ENCODE measurements at places on chromosomes 3 and 15. TPM values are rescaled to one million over a fixed set of nuclear protein-coding genes. Genes with fewer than 3 reads are reported as not detected.

DNA sequence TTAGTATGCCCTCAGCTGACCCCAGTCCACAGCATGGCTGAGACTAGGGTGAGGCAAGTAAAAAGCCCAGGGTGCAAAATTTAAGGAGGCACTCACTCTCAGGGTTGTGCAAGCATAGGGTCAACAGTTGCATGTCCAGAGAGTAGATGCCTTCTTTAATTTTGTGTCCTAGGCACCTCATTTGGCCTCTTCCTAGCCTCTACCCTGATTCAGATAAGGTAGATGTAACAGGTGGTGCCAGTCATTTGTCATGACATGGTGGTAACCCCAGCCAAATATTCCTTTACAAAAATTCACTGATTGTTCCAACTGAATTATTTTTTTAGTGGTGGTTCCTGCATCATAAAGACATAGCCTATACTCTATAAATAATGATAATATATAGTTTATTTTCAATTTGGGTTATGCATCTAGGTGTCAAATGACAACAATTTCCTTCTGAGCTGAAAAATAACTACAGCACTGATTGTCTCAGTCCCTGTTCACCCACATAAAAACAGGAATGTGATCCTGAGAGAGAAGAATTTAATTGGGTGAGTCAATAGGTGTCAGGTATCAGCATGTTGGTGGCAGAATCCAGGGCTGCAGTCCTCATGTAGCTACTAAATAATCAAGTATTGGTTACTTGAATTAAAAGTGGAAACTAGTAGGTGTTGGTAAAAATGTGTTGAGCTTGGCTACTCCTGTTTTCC, 44.2 kb upstream of the TIPARP start:
- no peak overlapping the region for H3K27ac ChIP-seq
- DNase-seq = no peak
- H3K4me3 ChIP-seq = no peak overlapping the region
- H3K4me1 ChIP-seq = no peaks in the 10 kb centered on the region
- no peaks in the 10 kb centered on the region for H3K27me3 ChIP-seq

- no peaks in the 10 kb centered on the region for H3K27me3 ChIP-seq
- no peaks in the 10 kb centered on the region for H3K36me3 ChIP-seq
- no peak for DNase-seq
- no peak overlapping the region for H3K27ac ChIP-seq
These were observed 452.1 kb upstream of the RASGRP1 start for GRCh38 chr15:39016706-39017105.

SYNPR gene
- total RNA-seq = not detected

GRCh38 chr15:101425787-101426365, 63.6 kb downstream of the PCSK6 start:
- no peaks in the 10 kb centered on the region for H3K4me1 ChIP-seq
- H3K36me3 ChIP-seq = no peaks in the 10 kb centered on the region
- DNase-seq = no peak
- no peak overlapping the region for H3K27ac ChIP-seq
- H3K27me3 ChIP-seq = no peaks in the 10 kb centered on the region

GRCh38 chr3:197464794-197465193, 91.0 kb downstream of the BDH1 start:
- DNase-seq = no peak
- no peaks in the 10 kb centered on the region for H3K27me3 ChIP-seq
- H3K4me3 ChIP-seq = no peak overlapping the region
- no peaks in the 10 kb centered on the region for H3K36me3 ChIP-seq

PDE12 gene
- total RNA-seq = 18.3 TPM

DNA sequence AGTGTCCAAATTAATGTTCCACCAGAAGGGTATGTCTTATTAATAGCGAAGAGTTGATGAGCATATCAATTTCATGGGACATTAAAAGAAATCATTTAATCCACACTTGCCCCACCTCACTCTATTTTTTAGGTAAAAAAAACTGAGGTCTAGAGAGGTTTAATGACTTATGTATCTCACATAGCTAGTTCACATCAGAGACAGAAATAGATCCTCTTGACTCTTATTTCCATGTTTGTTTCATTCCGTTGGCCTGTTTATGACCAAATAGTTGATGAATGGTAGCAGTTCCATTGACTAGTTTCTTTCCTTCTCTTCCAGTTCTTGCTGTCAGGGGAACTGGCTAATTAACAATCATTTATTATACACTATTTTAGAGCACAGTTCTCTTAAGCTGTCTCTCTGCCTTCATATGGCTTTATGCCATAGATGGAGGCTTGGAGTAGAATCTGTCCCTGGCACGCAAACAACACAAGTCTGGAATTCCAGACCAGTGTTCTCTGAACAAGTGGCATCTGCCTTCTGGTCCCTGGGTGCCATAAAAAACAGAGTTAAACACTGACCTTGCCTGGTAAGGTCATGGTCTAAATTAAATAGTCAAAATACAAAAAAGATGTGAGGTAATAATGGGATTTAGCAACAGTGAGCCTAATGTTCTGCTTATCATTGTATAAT, 220.0 kb upstream of the CGNL1 start:
- H3K27ac ChIP-seq = no peak overlapping the region
- H3K4me1 ChIP-seq = no peaks in the 10 kb centered on the region
- H3K4me3 ChIP-seq = no peak overlapping the region
- H3K36me3 ChIP-seq = no peaks in the 10 kb centered on the region
- no peak for DNase-seq

- no peak for DNase-seq
- peaks cover 65% of the 10 kb centered on the region for H3K4me1 ChIP-seq
- H3K27me3 ChIP-seq = no peaks in the 10 kb centered on the region
These were observed 60.6 kb upstream of the RYK start for GRCh38 chr3:134311265-134311664.

ABHD17C gene
- 96.0 TPM for total RNA-seq

DNA sequence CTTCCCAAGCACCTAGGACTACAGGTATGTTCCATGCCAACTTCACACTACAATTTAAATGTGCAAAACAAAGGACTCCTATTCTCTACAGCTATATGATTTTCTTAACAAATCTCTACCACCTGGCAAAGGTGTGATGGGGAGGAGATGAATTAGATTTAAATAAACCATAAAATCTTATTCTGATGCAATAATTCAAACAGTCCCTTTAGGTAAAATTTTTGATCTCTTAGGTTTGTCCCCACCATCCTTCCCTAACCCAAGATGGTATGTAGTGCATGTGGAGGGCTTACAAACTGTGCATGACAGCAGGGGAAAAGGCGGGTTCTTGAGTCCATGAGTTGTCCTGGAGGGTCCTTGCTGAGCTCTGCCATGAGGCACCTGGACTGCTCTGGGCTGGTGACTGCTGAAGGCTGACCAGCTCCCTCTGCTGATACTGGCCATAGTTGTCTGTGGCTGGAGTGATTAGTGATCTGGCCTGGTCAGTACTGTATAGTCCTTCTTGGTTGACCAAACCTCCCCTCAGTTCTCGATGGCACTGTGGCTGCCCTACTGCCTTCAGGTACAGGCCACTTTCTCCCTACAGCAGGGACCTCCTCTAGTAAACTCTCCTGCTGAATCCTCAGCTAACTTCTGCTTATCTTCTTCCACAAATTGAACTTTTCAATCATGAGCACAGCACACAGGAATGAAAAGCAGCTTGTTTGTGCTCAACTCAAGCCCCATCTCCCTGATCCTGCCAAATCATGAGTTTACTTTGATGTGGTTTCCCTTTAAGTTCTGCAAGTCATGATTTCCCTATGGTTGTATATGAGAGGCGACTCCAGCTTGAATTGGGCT, 30.1 kb downstream of the CFAP161 start:
- DNase-seq = no peak
- no peaks in the 10 kb centered on the region for H3K36me3 ChIP-seq
- no peak overlapping the region for H3K27ac ChIP-seq
- H3K4me1 ChIP-seq = peaks cover 3% of the 10 kb centered on the region
- H3K4me3 ChIP-seq = no peak overlapping the region
- H3K27me3 ChIP-seq = no peaks in the 10 kb centered on the region

CATSPER2 gene
- total RNA-seq = 58.1 TPM

DNA sequence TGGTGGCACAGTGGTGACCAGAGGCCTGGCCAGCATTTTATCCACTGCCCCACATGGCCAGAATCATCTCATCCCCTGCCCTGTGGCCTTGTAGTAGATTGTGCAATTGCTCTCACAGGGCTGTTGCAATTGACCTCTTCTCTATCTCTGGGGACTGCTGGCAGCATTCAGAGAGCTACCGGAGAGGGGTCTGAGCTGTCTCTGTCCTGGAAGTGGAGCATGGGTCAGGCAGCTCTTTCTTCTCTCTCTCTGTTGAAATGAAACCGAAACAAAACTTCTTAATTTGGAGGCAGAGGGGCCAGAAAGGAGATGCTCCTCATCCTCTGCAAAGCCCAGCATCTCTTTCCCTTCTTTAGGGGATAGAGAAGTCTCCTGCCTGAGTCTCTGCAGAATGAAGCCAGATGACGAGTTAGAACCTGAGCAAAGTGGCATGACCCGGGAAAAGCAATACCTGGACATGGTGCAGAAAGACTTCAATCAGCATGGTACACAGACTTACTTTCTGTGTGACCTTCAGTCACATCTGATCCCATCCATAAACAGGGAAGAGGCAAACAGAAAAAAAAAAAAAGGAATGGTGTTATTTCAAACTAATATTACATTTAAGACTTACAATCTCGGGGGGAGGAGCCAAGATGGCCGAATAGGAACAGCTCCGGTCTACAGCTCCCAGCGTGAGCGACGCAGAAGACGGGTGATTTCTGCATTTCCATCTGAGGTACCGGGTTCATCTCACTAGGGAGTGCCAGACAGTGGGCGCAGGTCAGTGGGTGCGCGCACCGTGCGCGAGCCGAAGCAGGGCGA, 144.5 kb upstream of the BCL6 start:
- no peaks in the 10 kb centered on the region for H3K36me3 ChIP-seq
- no peak overlapping the region for H3K4me3 ChIP-seq
- no peak overlapping the region for H3K27ac ChIP-seq
- H3K4me1 ChIP-seq = no peaks in the 10 kb centered on the region

- H3K4me1 ChIP-seq = no peaks in the 10 kb centered on the region
- no peaks in the 10 kb centered on the region for H3K27me3 ChIP-seq
- no peak overlapping the region for H3K4me3 ChIP-seq
- DNase-seq = no peak
- no peaks in the 10 kb centered on the region for H3K36me3 ChIP-seq
- H3K27ac ChIP-seq = no peak overlapping the region
These were observed 626.1 kb downstream of the CADM2 start for GRCh38 chr3:85584779-85585356.

DNA sequence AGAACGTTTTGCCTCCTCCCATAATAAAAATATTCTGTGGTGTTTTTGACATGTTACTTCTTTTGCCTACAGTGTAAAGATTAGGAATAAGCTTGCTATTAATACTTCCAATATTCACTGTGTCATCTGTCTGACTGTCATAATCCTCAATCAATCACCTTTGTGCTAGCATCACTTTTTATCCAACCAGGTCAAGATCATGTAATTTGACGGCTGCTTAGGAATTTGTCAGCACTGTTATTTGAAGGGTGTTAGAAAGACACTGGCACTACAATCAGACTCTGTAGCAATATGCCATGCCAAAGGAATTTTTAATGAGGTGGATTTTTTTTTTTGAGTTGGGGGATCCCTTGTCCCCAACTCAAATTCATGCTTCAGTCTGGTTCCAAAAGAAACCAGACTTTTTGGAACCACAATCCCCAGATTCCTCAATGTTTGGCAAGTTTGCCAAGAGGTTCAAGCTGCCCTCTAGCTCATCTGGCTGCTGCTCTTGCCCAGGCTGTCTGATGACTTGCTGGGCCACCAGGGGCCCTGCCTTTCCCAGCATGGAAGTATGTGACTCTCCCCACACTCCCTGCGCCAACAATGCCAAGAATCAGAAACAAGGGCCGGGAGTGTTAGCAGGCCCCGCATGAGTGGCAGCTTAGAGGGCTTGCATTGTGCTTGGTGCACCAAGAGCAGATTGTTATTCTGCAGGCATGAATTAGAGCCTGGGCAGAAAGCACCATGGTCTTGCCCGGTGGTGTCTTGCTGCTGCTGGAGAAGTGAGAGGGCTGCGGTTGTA, 58.6 kb upstream of the TSC22D2 start:
- no peak overlapping the region for H3K4me3 ChIP-seq
- no peak for DNase-seq
- no peaks in the 10 kb centered on the region for H3K36me3 ChIP-seq
- no peaks in the 10 kb centered on the region for H3K27me3 ChIP-seq
- no peak overlapping the region for H3K27ac ChIP-seq
- peaks cover 22% of the 10 kb centered on the region for H3K4me1 ChIP-seq
